ENCODE measurements at places on chromosomes 5 and 9. TPM values are rescaled to one million over a fixed set of nuclear protein-coding genes. Genes with fewer than 3 reads are reported as not detected.

Gene BHMT2
- total RNA-seq: not detected

Gene INSL4
- not detected for total RNA-seq

Gene CMYA5
- total RNA-seq: not detected

Gene CAPSL
- total RNA-seq: not detected

Gene BARX1
- total RNA-seq: not detected

Gene ANKRD34B
- total RNA-seq: not detected

Gene DPM2
- 5.9 TPM for total RNA-seq

Gene SPATA24
- 10.1 TPM for total RNA-seq

Gene PCDHGA10
- 2.3 TPM for total RNA-seq

Gene ST6GALNAC4
- total RNA-seq: 53.8 TPM

Gene SPZ1
- not detected for total RNA-seq

Gene HDHD3
- total RNA-seq: 7.8 TPM

Gene MTX3
- total RNA-seq: 9.3 TPM

Gene ZNF354C
- 7.9 TPM for total RNA-seq

Gene IL13
- total RNA-seq: not detected

Gene ELL2
- 19.5 TPM for total RNA-seq

Gene PAIP1
- 87.8 TPM for total RNA-seq

Gene RNF145
- total RNA-seq: 43.9 TPM

Gene MCIDAS
- total RNA-seq: not detected

Gene ANXA2R
- 3.6 TPM for total RNA-seq

Gene GDNF
- total RNA-seq: not detected

Gene PCDHB3
- total RNA-seq: not detected

Gene BTNL9
- 0.32 TPM for total RNA-seq

Gene CSF2
- total RNA-seq: not detected

Gene PRDM9
- not detected for total RNA-seq

Gene TAF11L5
- not detected for total RNA-seq

Gene SPINK4
- total RNA-seq: not detected

Gene ALG2
- total RNA-seq: 47.7 TPM

Gene SMIM33
- total RNA-seq: under 0.01 TPM

Gene DDX31
- 15.2 TPM for total RNA-seq

Gene CDH10
- total RNA-seq: not detected

Gene ANKRD31
- total RNA-seq: not detected

Gene RECK
- total RNA-seq: 14.7 TPM

Gene NR5A1
- total RNA-seq: not detected

Gene ARHGEF37
- total RNA-seq: 4.9 TPM

Gene IFNK
- not detected for total RNA-seq

Gene POU5F2
- total RNA-seq: 0.61 TPM

Gene IGFBPL1
- total RNA-seq: 0.32 TPM

Gene LTC4S
- total RNA-seq: not detected

Gene DAB2IP
- total RNA-seq: 11.6 TPM

Gene ACOT12
- total RNA-seq: not detected

Gene MRPS27
- 90.7 TPM for total RNA-seq

Gene FBP2
- not detected for total RNA-seq

Gene SPINK6
- not detected for total RNA-seq

Gene FOXI1
- total RNA-seq: not detected

Gene TMC1
- total RNA-seq: 1.6 TPM

Gene SLC6A7
- not detected for total RNA-seq

Gene KIF27
- 4.1 TPM for total RNA-seq

Gene PSAT1
- 31.2 TPM for total RNA-seq

Gene WNK2
- total RNA-seq: not detected

Gene C1QTNF2
- total RNA-seq: not detected

Gene ZDHHC11
- 2.4 TPM for total RNA-seq

Gene HTR1A
- not detected for total RNA-seq

Gene GABRA1
- not detected for total RNA-seq

Gene TMEM215
- not detected for total RNA-seq

Gene CCL27
- total RNA-seq: not detected

Gene FOXD4L5
- total RNA-seq: not detected

Gene PCA3
- total RNA-seq: under 0.01 TPM

Gene SLC24A2
- total RNA-seq: not detected

Gene GARIN3
- not detected for total RNA-seq

All from epithelial cell of umbilical artery (primary cell).